Aorta (tissue), 5 donors: ENCODE measurements at places on chromosomes 1 and 21. TPM values are rescaled to one million over a fixed set of nuclear protein-coding genes. Genes with fewer than 3 reads are reported as not detected.

The PKP1 gene
- total RNA-seq, result 0.39 TPM

DNA sequence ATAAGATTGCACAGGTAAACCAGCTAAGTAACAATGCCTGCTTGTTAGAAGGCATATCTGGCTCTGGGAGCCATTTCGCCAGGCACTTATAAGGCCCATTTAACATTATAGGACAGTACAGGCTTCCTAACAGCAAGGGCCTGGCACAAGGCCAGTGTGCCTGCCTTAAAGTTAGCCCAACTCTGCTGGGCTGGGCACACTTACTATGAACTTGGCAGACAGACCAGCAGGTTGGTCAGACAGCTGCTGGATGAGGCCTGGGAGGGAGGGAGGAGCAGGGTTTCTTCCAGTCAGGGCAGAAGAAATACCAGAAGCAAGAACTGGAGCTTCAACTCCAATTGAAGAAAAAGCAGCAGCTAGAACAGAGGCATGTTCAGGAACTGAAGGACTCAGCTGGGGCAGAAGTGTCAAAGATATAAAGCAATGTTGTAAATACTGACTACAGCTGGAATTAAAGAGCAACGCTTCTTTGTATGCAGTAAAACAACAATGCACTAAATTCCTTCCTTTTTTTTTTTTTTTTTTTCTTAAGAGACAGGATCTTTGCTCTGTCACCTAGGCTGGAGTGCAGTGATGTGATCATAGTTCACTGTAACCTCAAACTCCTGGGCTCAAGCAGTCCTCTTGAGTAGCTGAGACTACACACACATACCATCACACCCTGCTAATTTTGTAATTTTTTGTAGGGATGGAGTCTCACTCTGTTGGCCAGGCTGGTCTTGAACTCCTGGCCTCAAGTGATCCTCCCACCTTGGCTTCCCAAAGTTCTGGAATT, 4.9 kb downstream of the CACHD1 start:
- no peak overlapping the region for H3K4me3 ChIP-seq
- H3K27me3 ChIP-seq, result no peaks in the 10 kb centered on the region
- no peak overlapping the region for H3K27ac ChIP-seq
- DNase-seq, result peak; percentile 77

The REN gene
- total RNA-seq, result not detected

DNA sequence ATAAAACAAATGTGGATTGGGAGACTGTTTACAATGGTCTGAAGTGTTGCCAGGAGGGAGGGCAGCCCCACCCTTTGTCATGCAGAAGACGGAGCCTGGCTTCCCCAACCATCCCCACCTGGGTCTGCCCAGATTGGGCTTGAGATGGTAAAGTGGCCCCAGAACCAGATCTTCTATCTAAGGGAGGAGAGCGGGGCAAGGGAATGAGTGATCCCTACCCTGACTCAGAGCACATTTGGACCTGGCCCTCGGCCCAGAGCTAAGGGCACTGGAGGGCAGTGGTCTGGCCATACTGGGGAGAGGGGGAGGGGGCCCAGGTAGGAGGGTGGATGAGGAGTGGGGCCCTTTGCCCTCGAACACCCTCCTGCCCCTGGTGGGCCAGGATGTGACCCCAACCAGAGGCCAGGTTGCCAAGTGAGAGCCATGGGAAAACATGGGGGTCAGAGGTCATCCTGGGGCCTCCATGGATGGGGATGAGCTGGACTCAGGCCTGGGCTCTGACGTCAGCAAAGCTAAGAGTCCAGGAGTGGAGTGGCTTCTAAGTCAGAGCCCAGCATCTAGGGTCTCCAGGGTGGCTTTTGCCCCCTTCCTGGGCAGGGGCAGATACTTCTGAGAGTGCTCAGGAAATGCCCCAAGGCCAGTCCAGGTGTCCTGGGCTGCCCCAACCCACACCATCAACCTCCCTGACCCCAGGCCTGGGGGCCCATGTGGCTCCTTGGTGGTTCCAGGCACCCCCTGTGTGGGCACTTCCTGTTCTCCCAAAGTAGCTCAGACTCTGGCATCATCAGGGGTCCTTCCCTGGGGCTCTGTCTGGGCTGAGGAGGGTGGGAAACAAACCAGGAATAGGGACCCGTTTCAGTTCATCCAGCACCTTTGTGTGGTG, 1.6 kb upstream of the LEFTY1 start:
- H3K36me3 ChIP-seq, result no peaks in the 10 kb centered on the region
- no peak overlapping the region for H3K4me3 ChIP-seq
- H3K4me1 ChIP-seq, result no peaks in the 10 kb centered on the region
- H3K27me3 ChIP-seq, result no peaks in the 10 kb centered on the region
- H3K27ac ChIP-seq, result no peak overlapping the region

DNA sequence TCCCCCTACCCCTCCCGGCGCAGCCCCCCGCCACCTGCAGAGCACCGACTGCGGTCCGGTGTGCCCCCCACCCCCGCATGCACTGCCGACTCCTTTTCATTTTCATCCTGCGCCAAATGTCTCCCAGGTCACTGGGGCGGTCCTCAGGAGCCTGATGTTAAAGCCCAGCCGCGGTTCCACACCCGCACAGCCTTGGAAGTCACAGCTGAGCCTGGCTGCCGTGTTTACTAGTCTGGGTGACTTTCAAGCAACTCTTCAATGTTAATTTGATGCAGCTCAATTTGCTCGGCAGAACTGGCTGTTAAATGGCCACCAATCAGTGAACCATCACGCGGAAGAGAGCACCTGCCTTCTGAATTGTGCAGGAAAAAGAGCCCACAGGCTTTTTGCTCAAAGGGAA, 27.2 kb downstream of the THAP3 start:
- H3K4me1 ChIP-seq, result no peaks in the 10 kb centered on the region
- H3K27ac ChIP-seq, result no peak overlapping the region
- no peak for DNase-seq
- H3K27me3 ChIP-seq, result no peaks in the 10 kb centered on the region

The RGS8 gene
- not detected for total RNA-seq

DNA sequence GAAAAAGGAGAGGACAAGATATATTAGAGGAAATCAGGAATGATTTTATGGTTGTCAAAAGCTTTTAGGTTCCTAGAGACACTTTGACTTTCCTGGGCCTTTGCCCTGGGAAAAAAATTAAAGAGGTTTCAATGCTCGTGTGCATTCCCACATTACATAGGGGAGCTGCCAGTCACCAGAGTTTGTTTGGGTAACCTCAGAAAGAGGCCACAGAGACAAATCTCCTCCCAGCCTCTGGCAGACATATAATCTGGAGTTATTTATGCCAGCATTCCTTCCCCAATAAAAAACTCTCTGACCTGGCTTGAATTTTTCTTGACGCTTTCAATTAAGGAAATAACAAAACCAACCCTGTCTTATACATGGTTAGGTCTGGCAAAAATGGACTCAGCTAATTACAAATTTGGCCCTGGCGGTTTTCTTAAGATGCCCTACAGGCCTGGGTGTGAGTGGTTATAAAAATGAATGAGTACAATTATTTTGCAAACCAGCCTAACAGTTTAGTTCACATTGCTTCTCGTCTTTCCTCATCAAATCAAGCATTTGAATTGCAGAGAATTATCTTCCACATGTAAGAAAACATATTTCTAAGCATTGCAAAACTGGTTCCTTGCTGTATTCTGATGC, 63.7 kb downstream of the WLS start:
- no peak overlapping the region for H3K4me3 ChIP-seq
- H3K27ac ChIP-seq, result no peak overlapping the region
- peaks cover 17% of the 10 kb centered on the region for H3K4me1 ChIP-seq
- no peak for DNase-seq

DNA sequence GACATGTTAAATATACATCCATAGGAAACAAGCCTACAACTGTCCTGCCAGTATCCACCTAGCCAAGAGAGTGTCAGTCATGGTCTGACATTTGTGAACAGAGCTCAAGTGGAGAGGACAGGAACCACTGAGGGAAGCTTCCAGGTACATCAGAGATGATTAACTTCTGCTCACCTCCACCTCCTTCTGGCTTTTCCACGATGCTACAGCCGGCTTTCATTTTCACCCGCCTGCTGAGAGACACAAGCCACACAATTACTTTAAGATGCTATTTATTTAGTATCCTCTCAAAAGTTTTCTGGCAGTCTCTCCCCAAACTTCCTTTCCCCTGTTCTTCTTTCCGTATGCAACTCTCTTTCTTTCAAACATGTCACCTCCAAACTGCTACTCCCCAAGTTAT, 2.1 kb downstream of the ETV3 start:
- H3K4me3 ChIP-seq, result no peak overlapping the region
- H3K27ac ChIP-seq, result no peak overlapping the region
- H3K4me1 ChIP-seq, result no peaks in the 10 kb centered on the region
- no peak for DNase-seq
- H3K27me3 ChIP-seq, result no peaks in the 10 kb centered on the region

- H3K4me1 ChIP-seq, result no peaks in the 10 kb centered on the region
- DNase-seq, result peak; percentile 50
- H3K4me3 ChIP-seq, result no peak overlapping the region
Observed at GRCh38 chr1:151132335-151133017, 14.0 kb downstream of the SEMA6C start.

DNA sequence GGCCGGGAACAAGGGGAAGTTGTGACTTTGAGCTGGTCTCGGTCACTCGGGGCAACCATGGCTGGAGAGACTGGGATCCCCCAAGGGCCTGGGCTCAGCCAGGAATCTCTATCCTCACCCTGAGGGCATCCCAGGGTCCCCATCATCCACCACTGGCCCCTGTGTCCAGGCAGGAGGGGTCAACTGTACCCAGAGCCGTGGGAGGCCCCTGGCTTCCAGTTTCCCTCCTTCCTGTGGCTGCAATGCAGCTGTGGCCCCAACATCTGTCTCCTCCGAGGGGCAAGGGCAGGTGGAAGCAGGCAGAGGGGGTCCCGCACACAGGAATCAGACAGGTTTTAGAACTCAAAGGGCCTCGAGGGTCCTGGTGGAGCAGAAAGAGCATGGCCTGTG, 332.7 kb upstream of the VAMP3 start:
- no peaks in the 10 kb centered on the region for H3K4me1 ChIP-seq
- no peak overlapping the region for H3K4me3 ChIP-seq
- DNase-seq, result no peak
- no peaks in the 10 kb centered on the region for H3K27me3 ChIP-seq

GRCh38 chr1:156263288-156263655, 15.4 kb upstream of the PAQR6 start:
- H3K27me3 ChIP-seq, result no peaks in the 10 kb centered on the region
- no peak for DNase-seq
- no peak overlapping the region for H3K4me3 ChIP-seq
- no peak overlapping the region for H3K27ac ChIP-seq
- H3K4me1 ChIP-seq, result no peaks in the 10 kb centered on the region

The SLC2A5 gene
- 17.5 TPM for total RNA-seq

- no peaks in the 10 kb centered on the region for H3K4me1 ChIP-seq
- no peaks in the 10 kb centered on the region for H3K36me3 ChIP-seq
- H3K27ac ChIP-seq, result peak overlapping the region; percentile 35
- H3K4me3 ChIP-seq, result peak overlapping the region; percentile 52
- no peaks in the 10 kb centered on the region for H3K27me3 ChIP-seq
- DNase-seq, result no peak
Observed at GRCh38 chr1:16349847-16350406, 2.4 kb downstream of the FBXO42 start.

GRCh38 chr1:85351202-85351828, 74.9 kb upstream of the BCL10 start:
- no peak overlapping the region for H3K27ac ChIP-seq
- peaks cover 2% of the 10 kb centered on the region for H3K36me3 ChIP-seq
- DNase-seq, result no peak
- H3K4me1 ChIP-seq, result no peaks in the 10 kb centered on the region
- H3K27me3 ChIP-seq, result no peaks in the 10 kb centered on the region

The AK5 gene
- total RNA-seq, result 0.71 TPM

- no peaks in the 10 kb centered on the region for H3K27me3 ChIP-seq
- peak overlapping the region; percentile 21 for H3K27ac ChIP-seq
- peak overlapping the region; percentile 81 for H3K4me3 ChIP-seq
- peaks cover 9% of the 10 kb centered on the region for H3K4me1 ChIP-seq
Observed at GRCh38 chr1:74733604-74734484, 892 bp downstream of the TYW3 start.

DNA sequence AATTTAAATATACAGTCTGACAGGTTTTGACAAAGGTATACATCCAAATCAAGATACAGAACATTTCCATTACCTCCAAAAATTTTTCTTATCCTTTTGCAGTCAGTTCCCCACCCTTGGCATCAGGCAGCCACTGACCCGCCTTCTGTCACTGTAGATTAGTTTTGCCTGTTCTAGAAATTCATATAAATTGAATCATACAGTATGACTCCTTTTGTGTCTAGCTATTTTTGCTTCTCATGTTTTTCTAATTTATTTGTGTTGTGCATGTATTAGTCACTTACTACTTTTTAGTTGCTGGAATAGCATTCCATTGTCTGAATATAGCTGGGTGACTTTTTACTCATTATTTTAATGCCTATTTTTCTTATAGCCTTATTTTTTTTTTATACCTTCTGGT, 3.8 kb downstream of the UTP25 start:
- DNase-seq, result no peak
- H3K27ac ChIP-seq, result no peak overlapping the region
- H3K4me1 ChIP-seq, result no peaks in the 10 kb centered on the region
- H3K27me3 ChIP-seq, result no peaks in the 10 kb centered on the region
- H3K4me3 ChIP-seq, result no peak overlapping the region
